Vein endothelial cell (primary cell): ENCODE measurements at places on chromosomes 3 and 15. TPM values are rescaled to one million over a fixed set of nuclear protein-coding genes. Genes with fewer than 3 reads are reported as not detected.

The FETUB gene
- total RNA-seq: not detected in 2 replicates

The CISH gene
- total RNA-seq: 0.33 and 0.48 TPM in 2 replicates

The GREM1 gene
- total RNA-seq: 0.98 and 1.4 TPM in 2 replicates

The SCAPER gene
- total RNA-seq: 5.6 and 7.8 TPM in 2 replicates

The GMNC gene
- total RNA-seq: 0.29 TPM in 1 of 2 replicates, not detected in the other

The CRYGS gene
- 1.3 TPM in 2 replicates for total RNA-seq

The FBN1 gene
- total RNA-seq: 103 and 127 TPM in 2 replicates

The CCR3 gene
- not detected in 2 replicates for total RNA-seq
